ENCODE measurements at places on chromosomes 1 and 21. TPM values are rescaled to one million over a fixed set of nuclear protein-coding genes. Genes with fewer than 3 reads are reported as not detected.

VCAM1 gene
- polyA plus RNA-seq: 51.7 TPM

TSNAX gene
- 69.1 TPM for polyA plus RNA-seq

HES3 gene
- polyA plus RNA-seq: not detected

GRCh38 chr1:19772053-19772452 lies 27.7 kb downstream of the TMCO4 start:
- no peak for DNase-seq

DNA sequence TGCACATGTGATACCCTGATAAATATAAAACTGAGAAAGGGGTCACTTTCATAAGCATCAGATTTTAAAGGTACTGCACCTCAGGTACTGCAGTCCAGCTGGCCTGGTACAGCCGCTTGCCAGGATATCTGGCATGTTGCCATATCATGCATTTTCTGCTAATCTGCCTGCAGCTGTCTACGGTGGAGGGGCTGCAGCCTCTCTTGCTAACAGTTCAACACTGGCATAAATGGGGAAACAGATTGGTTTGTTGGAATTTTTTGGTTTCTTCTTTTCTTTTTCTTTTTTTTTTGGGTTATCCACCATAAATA lies 71.5 kb downstream of the MIS18A start:
- DNase-seq: no peak

DNA sequence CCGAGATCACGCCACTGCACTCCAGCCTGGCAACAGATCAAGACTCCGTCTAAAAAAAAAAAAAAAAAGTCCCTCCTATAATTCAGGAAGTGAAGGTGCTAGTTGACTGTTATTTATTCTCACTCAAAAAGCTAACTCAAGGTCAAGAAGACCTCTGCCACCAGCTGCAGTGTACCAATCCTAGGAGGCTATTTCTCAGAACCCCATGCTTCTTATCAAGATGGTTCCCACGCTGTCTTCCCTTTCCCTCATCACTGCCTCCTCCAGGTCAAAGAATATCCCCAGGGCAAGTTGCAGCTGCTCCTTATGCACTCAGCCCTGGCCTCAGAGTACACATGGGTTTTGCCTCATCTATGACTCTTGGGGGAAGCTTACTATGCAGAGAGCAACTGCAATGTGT lies 53.6 kb downstream of the RERE start:
- DNase-seq: no peak

DNA sequence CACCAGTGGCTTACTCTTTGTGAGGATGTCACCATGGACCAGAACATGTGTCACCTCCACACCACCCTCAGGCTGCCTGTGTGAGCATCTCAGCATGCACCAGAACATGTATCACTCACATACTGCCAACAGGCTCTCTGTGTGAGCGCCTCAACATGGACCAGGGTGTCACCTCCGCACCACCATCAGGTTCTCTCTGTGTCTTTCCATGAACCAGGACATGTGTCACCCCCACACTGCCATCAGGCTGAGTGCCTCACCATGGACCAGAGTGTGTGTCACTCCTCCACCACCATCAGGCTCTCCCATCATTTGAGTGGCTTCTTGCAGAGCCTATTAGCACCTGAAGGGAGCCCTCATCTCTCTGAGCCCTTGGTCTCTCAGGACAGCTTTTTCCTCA lies 125.2 kb downstream of the ZNF648 start:
- DNase-seq: no peak

Measured in right renal cortex interstitium (tissue), 3 donors.